Fibroblast of pulmonary artery (primary cell): ENCODE measurements at places on chromosomes 7 and 10.

DNA sequence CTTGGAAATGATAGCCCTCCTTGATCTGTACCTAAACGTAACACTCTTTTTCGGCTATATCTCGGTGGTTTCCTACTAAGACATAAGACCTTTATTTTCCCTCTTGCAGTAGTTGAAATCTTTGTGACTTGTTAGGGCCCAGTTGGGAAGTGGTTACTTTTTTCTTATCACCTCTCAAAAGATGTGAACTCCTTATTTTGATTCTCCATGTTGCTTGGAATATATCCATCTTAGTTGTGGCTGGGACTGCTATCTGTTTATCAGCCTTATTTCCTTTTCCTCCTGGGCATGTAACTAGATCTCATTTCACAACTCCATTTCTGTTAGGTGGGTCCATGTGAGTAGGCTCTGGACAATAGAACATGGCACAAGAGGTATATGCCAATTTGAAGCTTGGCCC lies 4.1 kb upstream of the CPED1 start:
- no peak for DNase-seq

- DNase-seq = no peak
Observed at GRCh38 chr7:84387595-84387994, 193.0 kb upstream of the SEMA3A start.

DNA sequence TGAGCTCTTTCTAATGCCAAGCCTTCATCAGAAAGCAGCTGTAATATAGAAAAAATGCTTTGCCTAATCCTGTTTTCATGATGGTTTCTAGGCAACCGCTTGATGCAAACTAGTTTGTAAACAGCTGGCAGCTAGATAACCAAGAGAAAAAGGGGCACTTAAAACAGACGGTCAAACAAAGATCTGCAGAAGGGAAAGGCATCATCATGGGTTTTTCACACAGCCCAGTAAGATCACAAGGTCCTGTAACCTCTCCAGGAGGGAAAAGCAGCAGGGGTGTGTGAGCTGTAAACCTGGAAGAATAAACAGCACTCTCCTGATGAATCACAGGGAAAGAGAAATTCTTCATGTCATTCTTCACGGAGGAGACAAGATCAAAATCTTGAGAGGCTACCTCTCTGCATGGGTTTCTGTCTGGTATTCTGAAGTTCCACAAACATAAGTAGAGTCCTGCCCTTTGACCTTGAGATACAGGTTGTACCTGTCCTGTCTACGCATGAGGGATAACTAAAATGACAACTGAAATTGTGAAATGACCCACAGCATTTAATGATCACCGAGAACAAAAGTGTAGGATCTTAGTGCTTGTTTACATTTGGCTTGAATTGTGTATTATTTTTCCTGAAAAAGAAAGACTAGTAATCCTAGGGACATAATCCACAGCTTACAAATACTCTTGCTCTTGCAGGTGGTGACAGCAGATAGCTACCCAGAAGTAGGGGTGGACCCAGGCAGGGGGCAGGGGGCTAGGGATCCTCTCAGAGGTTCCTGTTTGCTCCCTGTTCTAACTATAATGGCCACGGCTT lies 48.0 kb downstream of the CREB3L2 start:
- peak; percentile 83 for DNase-seq

DNA sequence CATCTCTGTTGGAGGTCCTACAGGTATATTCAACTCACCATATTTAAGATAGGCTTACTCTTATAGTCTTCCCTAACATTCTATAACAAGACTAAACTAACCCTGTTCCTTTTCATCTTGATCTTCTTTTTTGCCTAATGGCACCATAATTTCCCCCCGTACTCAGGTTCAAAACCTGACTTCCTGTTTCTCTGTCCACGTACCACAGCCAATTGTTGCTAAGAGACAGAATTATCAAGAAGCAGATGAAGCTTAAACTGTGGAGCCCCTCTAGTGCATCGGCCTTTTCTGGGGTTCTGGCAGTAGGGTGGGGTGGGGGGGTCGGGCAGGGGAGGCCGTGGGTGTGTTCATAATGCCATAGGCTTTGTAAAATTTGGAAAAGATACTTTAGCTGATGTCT lies 109.2 kb downstream of the EVX1 start:
- DNase-seq = no peak

DNA sequence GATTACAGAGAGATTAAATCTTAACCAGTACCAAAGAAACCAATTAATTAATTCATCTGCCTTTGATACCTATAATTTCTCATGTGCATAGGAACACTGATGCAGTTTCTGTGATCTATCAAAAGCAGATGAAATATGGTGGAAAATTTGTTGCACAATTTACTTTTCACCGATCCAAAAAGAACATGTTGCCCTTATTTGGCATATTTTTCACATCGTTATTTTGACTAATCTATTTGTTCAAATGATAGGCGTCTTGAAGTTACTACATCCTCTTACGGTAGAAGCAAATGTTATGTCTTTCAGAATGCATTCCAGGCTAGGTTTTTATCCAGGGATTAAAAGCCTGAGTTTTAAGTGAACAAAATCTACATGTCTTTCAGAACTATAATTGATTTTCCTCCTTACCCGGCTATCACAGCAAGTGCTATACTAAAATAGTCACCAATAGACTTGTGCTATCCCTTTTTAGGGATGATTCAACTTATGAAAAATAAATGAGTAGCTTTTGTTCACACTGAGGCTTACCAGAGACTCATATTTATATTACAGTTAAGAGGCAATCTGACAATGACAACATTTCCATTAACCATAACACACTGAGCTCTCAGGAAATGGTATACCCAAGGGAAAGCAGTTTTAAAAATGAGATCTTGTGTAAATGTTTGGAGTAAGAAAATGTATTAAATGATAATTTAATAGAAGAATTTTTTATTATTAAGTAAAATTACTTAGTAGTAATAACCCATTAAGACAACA lies 16.8 kb upstream of the TES start:
- DNase-seq = no peak
